Stimulated activated CD8-positive, alpha-beta memory T cell treated with anti-CD3 and anti-CD28 coated beads, Interleukin-2, amount 100 ng/mL, for 1 hour (primary cell): ENCODE measurements at places on chromosomes 3 and 15.

- no peak for DNase-seq
Measured at GRCh38 chr15:57875347-57875746, 168.8 kb downstream of the POLR2M start.

DNA sequence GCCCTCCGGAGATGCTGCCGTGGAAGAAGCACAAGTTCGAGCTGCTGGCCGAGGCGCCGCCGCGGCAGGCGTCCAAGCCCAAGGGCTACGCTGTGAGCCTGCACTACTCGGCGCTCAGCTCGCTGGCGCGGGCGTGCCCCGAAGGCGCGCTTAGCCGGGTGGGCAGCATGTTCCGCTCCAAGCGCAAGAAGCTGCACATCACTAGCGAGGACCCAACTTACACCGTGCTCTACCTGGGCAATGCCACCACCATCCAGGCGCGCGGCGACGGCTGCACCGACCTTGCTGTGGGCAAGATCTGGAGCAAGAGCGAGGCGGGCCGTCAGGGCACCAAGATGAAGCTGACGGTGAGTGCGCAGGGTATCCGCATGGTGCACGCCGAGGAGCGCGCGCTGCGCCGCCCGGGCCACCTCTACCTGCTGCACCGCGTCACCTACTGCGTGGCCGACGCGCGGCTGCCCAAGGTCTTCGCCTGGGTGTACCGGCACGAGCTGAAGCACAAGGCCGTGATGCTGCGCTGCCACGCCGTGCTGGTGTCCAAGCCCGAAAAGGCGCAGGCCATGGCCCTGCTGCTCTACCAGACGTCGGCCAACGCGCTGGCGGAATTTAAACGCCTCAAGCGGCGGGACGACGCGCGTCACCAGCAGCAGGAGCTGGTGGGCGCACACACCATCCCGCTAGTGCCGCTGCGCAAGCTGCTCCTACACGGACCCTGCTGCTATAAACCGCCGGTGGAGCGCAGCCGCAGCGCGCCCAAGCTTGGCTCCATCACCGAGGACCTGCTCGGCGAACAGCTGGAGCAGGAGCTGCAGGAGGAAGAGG, 1.3 kb downstream of the FAM43A start:
- no peak for DNase-seq

- DNase-seq, result no peak
Measured at GRCh38 chr3:30777426-30778113, 116.9 kb downstream of the GADL1 start.

DNA sequence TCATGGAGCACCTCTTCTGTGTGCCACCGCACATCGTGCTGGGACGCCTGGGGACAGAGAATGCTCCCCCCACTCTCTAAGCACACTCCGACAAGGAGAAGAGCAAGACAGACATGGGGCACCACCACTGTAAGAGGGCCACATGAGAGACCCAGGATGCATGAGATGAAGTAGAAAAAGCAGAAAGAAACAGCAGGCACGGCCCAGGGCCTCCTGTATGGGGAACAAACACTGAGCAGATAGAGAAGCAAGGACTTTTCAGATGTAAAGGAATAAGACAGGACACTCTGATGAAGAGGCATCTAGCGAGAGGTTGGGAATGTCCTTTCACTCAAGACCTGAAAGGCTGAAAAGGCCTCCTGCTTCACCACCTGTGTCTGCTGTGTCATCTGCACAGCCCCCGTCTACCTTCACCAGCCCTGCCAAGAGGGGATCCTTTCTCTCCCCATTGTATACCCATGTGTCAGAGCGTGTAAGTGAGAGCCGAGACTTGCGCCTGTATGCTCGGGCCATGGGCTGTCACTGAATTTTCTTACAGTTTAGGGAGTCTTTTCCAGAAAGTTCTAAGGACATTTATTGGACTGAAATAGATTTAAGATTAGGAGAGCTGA, 125.6 kb downstream of the LRRK1 start:
- DNase-seq, result no peak

GRCh38 chr3:102979682-102980354, 545.0 kb downstream of the ZPLD1 start:
- DNase-seq, result no peak

GRCh38 chr3:13134166-13134878, 61.1 kb upstream of the IQSEC1 start:
- no peak for DNase-seq

- DNase-seq, result no peak
Measured at GRCh38 chr3:73868688-73869315, 244.1 kb upstream of the PDZRN3 start.

DNA sequence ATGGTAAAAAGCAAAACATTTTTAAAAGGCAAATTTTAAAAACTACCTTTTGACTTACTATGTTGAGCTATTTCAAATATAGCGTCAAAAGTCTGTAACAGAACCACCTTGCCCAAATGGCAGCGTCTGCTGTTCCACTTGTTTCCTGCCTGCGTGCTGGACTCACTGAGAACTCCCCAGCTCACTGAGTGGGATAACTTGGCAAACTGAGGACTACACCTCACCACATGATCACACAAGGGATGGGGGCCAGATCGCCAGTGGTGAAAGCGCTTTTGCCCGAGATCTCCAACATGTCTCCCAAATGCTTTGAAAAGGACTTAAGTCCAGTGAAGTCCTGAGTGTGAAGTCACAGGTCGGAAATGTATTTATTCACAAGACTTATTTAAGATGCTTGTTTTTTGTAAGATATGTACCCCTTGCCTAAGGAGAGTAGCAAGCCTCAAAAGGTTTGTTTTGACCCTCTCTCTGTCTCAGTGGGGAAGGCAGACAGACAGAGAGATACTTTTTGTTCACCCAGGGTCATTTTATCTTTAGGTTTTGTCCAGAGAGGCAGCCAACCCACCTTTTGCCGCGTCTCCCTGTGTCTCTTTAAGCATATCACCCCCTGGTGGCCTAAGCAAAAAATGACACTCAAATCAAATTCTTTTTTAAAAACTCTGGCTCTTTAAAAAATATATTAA, 192.6 kb downstream of the PDZRN3 start:
- DNase-seq, result no peak

GRCh38 chr3:188720636-188721035, 451.1 kb upstream of the TPRG1 start:
- no peak for DNase-seq

DNA sequence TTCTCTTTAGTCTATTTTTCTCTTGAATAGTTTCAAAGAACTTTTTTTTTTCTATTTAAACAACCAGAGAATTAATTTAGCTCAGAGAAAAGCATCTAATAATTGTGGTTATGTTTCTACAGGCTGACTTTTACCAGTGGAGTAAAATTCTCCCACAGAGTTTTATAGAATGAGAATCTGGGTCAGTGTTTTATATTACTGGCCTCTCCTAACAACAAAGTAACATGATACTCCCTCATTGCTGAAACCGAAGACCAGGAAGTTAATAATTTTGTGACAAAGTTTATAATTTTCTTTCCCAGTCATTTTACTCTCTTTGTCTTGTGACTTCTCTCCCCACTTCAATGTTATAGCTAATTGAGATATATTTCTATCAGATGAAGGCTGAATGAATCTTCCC, 946.9 kb downstream of the EPHA3 start:
- no peak for DNase-seq

- DNase-seq, result no peak
Measured at GRCh38 chr3:29649815-29650547, 369.1 kb downstream of the RBMS3 start.

DNA sequence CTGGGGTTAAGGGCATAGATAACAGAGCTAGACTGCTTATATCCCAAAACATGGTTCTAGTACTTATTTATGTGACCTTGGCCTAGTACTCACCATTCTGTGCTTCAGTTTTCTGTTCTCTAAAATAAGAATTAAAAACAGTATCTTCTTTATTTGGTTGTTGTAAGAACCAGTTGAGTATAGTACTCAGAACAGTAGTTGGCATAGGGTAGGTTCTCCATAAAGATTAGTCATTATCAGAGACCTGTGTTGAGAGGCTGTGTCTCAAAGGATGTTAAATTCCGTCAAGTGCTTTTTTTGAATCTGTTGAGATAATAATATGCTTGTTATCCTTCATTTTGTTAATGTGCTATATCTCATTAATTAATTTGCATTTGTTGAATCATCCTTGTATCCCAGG, 47.4 kb upstream of the OSTN start:
- no peak for DNase-seq

DNA sequence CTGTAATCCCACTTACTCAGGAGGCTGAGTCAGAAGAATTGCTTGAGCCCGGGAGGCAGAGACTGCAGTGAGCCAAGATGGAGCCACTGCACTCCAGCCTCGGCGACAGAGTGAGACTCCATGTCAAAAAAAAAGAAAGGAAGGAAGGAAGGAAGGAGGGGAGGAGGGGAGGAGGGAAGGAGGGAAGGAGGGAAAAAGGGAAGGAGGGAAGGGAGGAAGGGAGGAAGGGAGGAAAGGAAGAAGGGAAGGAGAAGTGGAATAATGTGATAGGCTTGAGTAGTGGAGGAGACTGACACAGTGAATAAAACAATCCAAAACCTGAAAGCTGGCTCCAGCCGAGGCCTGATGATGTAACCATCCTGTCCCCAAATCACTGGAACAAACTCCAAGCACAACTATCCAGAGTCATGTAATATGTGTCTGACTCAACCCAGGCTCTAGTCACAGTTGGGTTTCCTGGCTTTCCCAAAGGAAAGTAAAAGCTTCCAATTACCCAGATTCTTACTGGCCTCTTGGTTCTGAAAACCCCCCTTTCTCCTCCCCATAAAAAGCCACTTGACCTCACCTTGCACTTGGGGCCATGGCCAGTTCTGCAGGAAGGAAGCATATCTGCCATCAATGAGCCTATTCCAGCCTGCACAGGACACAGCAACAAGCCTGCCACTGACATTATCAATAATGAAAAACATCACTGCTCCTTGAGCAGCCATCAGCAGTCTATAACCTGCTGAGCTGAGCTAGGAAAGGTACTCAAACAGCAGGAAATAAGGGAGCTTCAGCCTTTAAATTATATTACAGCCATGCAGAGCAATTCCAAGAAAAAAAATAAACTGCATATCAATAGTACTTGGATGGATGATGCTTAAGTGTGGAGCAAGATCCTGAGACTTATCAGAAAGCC, 48.3 kb downstream of the MB21D2 start:
- DNase-seq, result no peak

- DNase-seq, result peak; percentile 42
Measured at GRCh38 chr15:39624806-39625205, 43.9 kb downstream of the THBS1 start.

DNA sequence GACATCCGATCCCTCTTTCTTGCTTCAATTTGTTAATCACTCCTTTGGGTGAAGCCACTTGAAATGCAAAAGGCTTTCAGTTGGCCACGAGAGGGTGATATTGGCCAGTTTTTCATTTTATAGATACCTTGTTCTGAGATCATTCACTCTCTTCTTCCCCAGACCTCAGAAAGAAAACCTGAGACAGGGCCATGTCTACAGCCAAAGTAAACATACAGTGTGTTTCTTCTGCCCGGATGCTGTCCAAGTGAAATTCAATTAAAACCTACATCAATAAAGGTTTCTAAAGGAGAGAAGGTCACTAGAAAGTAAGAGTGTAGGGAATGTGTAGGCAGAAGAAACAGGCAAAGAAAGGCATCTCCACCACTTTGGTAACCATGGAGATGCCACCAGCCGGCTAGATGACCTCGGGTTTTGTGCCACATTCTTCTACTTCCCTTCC, 39.5 kb upstream of the FMN1 start:
- DNase-seq, result no peak

DNA sequence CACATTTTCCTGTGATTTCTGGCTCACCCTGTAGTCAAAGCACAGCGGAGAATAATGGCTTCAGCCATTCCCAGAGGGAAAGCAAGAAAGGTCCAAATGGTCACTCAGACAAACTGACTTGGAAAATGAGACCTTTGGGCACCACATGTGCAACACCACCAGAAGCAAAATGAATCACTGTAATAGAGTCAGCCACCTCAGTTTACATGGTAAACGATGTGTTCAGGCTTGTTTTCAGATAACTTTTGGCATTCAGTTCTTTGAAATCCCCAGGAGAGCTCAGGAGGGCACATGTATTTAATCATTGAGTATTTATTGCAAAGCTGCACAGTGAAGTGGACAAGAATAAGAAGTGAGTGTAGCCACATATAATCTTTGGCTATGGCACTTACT, 38.4 kb upstream of the ALCAM start:
- DNase-seq, result no peak

DNA sequence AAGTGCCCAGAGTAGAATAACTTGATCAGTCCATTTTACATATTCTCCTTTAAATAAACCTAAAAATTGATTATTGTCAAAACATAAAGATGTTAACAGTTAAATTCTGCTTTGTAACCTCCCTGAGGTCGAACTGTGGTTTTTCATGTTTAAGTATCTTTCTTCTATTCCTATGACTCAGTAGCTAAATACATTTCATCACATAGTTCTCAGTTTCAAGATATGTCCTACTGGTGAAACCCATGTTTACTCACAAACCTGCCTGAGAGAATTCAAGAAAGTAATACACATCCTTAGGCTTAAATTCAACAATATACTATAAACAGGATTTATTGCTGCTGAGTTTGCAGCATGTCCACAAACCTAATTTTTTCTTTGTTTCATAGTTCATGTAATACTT, 692.9 kb downstream of the ZPLD1 start:
- DNase-seq, result no peak

DNA sequence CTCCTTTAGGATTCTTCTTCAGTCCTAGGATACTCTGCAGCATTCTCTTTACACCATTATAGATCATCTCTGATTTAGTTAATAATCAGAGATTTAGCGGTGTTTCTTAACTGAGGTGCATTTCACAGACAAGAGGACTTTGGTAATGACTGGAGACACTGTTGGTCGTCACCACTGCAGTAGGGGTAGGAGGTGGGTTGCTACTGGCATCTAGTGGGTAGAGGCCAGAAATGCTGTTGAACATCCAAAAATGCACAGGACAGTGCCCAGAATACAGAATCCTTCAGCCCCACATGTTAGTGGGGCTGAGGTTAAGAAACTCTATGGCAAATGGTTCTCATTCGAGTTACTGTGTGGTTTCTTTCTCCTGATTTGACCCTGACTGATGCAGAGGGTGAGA, 80.4 kb upstream of the LMCD1 start:
- no peak for DNase-seq

GRCh38 chr15:45166834-45167630, 20.7 kb downstream of the SHF start:
- peak; percentile 68 for DNase-seq

DNA sequence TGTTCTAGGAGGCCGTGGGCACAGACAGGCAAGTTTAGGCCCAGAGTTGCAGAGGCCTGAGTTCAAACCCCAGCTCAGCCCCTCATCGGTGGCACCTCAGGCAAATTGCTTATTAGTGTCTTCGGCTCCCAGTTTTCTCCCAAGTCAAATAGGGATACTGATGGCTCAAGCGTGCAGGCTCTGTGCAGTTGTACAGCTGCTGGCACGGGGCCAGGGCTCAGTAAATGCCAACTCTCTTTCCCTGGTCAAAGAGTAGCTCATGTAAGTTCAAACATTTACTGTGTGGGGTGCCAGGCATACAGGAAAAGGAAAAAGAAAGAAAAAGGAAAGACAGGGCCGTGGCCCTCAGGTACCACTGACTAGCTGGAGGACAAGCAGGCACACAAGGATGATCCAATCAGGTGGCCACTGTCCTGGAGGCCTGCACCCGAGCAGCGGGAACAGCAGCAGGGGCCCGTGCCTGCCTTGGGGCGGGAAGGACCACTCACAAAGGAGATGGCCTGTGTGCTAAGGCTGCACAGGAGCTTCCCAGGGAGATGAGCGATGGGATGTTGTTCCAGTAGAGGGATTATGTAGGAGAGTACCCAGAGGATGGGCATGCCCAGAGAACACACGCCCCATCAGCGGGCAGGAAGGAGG, 70.8 kb downstream of the TBC1D2B start:
- DNase-seq, result no peak
